Suprapubic skin (tissue), 4 donors: ENCODE measurements at places on chromosomes 2 and 18.

GRCh38 chr2:108614659-108615058 is 80.4 kb downstream of the LIMS1 start:
- no peak for DNase-seq

GRCh38 chr2:28997237-28997846 is 16.2 kb downstream of the TOGARAM2 start:
- DNase-seq, result peak; percentile 76

GRCh38 chr2:174025271-174026121 is 60.3 kb upstream of the SP3 start:
- DNase-seq, result peak; percentile 91

- DNase-seq, result no peak
Measured at GRCh38 chr2:56268856-56269255, 85.1 kb downstream of the CCDC85A start.

DNA sequence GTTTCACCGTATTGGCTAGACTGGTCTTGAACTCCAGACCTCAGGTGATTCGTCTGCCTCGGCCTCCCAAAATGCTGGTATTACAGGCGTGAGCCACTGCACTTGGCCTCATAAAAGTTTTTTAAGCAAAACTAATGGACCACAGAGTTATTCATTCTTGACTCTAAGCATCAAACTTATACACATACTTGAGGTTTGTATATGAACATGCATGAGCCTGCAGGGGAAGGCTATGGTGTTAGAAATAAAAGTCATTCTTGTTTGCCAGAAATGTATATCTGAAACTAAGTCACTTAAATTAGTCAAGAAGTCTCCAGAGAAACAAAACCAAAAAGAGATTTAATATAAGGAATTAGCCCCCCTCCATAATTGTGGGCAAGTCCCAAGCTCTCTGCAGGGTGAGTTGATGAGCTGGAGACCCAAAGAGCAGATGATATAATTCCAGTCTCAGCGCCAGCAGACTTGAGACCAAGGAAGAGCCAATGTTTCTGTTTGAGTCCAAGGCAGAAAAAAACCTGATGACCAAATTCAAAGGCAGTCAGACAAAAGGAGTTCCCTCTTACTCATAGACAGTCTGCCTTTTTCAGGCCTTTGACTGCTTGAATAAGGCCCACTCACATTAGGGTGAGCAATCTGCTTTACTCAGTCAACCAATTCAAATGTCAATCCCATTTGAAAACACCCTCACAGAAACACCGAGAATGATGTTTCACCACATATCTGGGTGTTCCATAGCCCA is 69.0 kb upstream of the DSG1 start:
- no peak for DNase-seq

- DNase-seq, result no peak
Measured at GRCh38 chr18:9507565-9508088, 32.3 kb downstream of the RALBP1 start.

DNA sequence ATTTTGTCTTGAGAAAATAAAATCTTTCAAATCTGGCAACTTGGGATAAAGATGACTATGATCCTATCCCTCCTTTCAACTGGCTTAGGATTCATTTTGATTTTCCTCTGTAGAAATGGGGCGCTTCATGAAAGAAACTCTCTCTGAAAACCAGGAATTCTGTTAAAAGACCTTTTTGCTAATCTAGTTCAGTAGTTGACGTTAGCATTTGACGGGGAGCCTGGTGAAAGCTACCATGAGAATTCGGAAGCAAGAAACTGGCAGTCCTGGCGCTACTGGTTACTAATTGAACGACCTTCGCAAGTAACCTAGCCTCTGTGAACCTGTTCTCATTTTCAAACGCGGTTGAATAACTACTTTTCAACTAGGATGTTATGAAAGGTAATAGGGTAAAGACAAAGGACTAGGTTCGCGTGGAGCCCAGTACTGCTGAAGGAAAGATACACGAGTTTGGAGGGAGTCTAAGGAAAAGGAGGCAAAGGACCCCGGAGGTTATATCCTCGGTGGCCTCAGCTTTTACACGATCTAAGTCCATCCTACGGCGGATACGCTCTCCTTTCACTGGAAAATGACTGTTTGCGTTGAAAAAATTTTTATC is 604 bp upstream of the STK11IP start:
- DNase-seq, result no peak

DNA sequence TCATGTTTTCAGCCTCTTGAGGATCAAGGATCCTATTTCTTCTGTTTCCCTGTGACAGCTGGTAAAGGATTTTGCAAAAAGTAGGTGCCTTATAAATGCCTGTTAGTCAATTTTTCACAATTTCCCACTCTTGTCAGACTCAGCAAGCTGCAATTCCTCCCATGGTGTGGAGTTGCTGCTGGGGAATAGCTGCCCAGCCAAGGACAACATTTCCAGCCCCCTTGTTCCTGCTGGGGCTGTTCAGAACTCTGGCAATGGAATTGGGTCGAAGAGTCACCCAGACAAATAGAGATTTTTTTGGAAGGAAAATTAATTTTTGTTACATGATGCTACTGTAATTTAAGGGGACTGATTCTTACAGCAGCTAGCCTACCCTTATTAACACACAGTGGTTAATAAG is 43.7 kb downstream of the FSHR start:
- DNase-seq, result no peak

DNA sequence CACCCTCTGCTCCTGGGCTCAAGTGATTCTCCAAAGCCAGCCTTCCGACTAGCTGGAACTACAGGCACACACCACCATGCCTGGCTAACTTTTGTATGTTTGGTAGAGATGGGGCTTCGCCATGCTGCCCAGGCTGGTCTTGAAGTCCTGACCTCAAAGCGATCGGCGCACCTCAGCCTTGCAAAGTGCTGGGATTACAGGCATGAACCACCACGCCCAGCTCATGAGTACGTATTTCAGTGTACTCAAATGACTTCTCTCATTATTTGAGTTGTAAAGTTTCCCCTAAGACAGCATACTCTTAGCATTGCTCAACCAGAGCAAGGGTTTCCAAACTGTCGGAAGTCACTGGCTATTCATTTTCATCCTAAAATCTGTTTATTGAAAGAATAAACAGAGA is 40.3 kb downstream of the IMPA2 start:
- DNase-seq, result peak; percentile 41

GRCh38 chr18:62792016-62792415 is 76.7 kb downstream of the PHLPP1 start:
- DNase-seq, result no peak

DNA sequence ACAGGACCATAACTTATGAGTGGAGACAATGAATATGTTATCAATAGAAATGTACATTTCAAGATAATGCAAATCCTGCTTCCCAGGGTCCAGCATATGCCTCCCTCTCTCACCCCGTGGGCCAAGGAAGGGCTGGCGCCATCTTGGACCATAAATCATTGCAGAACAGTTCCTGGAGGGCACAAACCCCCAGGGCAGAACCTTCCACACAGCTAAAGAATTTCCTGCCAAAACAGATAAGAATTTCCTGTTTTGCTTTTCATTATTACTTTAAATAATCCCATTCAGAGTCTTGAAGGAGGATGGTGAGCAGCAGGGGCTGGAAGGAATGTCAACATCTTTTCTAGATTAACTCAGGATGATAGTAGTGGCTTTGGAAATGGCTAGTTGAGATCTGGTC is 53.7 kb downstream of the EHD3 start:
- no peak for DNase-seq

- DNase-seq, result no peak
Measured at GRCh38 chr2:190718652-190719526, 70.0 kb downstream of the NAB1 start.

DNA sequence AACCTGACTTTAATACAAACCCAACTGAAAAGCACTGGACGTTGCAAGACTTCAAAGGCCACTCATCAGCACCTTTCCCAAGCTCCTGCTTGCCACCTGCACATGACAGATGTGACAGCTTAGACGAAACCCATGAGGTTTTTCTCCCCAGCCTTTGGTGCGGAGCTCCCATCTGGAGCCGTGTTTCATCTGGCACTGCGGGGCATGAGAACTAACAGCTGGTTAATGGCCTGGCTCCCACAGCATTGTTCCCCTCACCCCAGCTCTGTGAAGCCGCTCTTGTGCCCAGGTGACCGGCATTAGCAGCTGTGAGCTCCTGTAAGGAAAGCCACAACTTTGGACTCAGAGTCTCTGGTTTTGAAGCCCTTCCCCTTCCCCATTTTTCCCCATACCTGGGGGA is 50.9 kb downstream of the GALR1 start:
- DNase-seq, result no peak
